Activated CD4-positive, alpha-beta T cell treated with anti-CD3 and anti-CD28 coated beads, Interleukin-2, amount 10 ng/mL, durations not matched to agents 7 days and 5 days (primary cell): ENCODE measurements at places on chromosomes 1 and 21. TPM values are rescaled to one million over a fixed set of nuclear protein-coding genes. Genes with fewer than 3 reads are reported as not detected.

The EPHB2 gene
- 0.08 TPM for total RNA-seq

The FAM163A gene
- not detected for total RNA-seq

The CTTNBP2NL gene
- total RNA-seq = 1.2 TPM

The C1QC gene
- total RNA-seq = not detected

The PCP4L1 gene
- total RNA-seq = 0.15 TPM

The USH2A gene
- not detected for total RNA-seq

DNA sequence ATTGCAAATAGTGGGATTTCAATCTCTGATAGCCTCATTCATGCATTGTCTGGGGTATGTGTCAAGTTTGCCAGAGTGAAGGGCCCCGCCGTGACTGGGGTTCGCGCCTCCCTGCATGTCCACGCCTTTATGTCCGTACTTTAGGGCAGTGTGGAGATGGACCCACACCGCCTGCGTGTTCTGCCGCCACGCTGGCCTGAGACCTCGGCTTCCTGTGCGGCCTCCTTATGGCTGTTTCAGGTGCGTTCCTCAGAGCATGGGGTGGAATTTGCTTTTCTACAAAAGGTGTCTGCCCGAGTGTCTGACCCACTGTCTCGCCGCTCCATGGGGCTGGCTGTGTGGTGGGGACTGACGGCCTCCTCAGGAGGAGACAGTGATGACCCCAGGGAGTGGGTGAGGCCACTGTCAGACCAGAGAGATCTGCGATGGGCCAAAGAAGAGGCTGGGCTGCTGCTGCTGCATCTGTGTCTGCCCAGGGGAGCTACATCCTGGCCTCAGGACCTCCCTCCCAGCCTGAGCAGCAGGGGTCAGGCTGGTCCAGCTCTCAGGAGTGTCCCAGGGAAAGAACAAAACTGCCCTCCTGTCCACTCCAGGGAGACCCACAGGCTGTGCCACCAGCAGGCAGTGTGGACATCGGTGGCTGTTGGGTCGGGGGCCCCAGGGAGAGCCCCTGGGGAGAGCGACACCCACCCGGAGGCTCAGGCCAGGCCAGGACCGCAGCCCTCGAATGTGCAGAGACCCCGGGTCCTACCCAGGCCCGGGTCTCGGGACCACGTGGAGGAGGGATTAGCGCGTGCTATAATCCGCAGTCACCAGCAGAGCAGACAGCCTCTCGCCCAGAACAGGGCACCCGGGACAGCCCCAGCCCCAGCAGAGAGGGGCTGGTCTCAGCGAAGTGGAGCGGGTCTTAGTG, 9.8 kb upstream of the SLC19A1 start:
- peaks cover 3% of the 10 kb centered on the region for H3K27me3 ChIP-seq
- H3K36me3 ChIP-seq = no peaks in the 10 kb centered on the region
- DNase-seq = no peak
- peak overlapping the region; percentile 96 for H3K27ac ChIP-seq
- peaks cover 39% of the 10 kb centered on the region for H3K4me1 ChIP-seq

DNA sequence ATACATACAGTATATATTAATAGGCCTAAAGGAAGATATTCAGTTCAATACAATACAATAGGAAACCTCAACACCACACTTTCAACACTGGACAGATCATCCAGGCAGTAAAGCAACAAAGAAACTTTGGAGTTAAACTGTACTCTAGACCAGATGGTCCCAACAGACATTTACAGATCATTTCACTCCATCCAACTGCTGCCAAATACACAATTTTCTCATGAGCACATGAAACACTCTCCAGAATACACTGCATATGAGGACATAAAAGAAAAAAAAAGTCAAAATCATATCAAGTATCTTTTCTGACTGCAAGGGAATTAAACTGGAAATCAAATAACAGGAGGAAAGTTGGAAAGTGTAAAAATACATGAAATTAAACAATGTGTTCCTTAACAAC, 607.5 kb upstream of the BRINP3 start:
- DNase-seq = no peak
- no peaks in the 10 kb centered on the region for H3K27me3 ChIP-seq
- H3K4me1 ChIP-seq = no peaks in the 10 kb centered on the region
- no peak overlapping the region for H3K4me3 ChIP-seq

DNA sequence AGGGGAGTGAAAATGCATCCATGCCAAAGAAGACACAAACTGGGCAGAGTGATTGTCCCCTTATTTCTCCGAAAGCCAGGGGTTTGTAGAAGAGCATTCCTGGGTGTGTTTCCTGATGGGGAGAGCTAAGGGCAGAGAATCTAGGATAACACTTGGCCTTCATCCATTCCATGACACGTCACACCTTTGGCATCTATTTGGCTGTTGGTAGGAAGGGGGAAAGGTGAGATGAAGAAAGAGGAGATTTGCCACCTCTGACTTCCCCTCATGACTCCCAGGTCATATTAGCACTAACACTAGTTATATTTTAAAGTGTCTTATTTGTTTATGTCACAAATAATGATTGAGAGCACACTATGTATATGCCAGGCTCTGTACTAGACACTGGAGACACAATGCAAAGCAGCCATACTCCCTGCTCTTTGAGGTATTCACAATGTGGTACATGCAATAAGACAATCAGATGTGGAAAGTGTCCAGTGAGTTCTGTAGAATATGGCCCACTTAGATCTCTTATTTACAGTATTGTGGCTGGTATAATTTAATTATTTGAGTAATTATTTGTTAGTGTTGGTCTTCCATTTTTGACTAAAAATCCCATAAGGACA, 54.5 kb upstream of the GADD45A start:
- no peak overlapping the region for H3K4me3 ChIP-seq
- H3K4me1 ChIP-seq = peaks cover 6% of the 10 kb centered on the region
- no peaks in the 10 kb centered on the region for H3K36me3 ChIP-seq
- no peaks in the 10 kb centered on the region for H3K27me3 ChIP-seq
- DNase-seq = no peak
- H3K27ac ChIP-seq = no peak overlapping the region

DNA sequence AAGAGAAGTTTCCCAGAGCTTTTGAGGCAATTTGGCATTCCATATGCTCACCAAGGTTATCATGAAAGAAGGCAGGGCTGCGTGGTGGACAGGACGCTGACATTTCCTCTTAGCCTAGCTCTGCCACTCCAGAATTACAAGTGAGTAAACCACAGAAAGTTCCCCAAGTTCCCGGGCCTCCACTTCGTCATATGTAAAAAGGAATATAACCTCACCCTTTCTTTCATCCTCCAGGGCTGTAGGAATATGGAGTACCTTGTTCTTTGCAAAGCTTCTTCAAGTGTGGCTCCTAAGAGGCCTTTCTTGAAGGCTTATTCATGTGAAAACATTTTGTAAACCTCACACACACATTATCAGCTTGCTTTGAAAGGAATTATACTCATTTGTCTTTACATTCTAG, 210.2 kb downstream of the GREM2 start:
- H3K27me3 ChIP-seq = no peaks in the 10 kb centered on the region
- no peak overlapping the region for H3K27ac ChIP-seq
- no peaks in the 10 kb centered on the region for H3K36me3 ChIP-seq
- no peak overlapping the region for H3K4me3 ChIP-seq

DNA sequence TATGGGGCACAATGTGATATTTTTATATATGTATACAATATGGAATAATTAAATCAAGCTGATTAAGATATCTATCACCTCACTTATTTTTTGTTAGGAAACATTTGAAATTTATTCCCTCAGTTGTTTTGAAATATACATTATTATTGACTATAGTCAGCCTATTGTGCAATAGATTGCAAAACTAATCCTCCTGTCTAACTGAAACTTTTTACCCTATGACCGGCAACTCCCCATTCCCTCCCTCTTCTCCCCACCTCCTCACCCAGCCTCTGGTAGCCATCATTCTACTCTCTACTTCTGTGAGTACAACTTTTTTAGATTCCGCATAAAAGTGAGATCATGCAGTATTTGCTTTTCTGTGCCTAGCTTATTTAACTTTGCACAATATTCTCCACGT, 117.7 kb upstream of the SGIP1 start:
- H3K4me1 ChIP-seq = peaks cover 5% of the 10 kb centered on the region
- peaks cover 24% of the 10 kb centered on the region for H3K36me3 ChIP-seq
- no peaks in the 10 kb centered on the region for H3K27me3 ChIP-seq
- H3K4me3 ChIP-seq = no peak overlapping the region

GRCh38 chr1:92473781-92474495, 12.8 kb downstream of the GFI1 start:
- H3K27me3 ChIP-seq = no peaks in the 10 kb centered on the region
- no peak overlapping the region for H3K4me3 ChIP-seq
- H3K27ac ChIP-seq = peak overlapping the region; percentile 74
- H3K4me1 ChIP-seq = peaks cover 74% of the 10 kb centered on the region
- peak; percentile 25 for DNase-seq
